Adipose tissue (tissue), 3 donors: ENCODE measurements at places on chromosomes 4 and X. TPM values are rescaled to one million over a fixed set of nuclear protein-coding genes. Genes with fewer than 3 reads are reported as not detected.

The PAGE4 gene
- not detected for polyA plus RNA-seq

The UGT2B15 gene
- polyA plus RNA-seq: 23.5 TPM

The MAGEC2 gene
- not detected for polyA plus RNA-seq

The POU3F4 gene
- polyA plus RNA-seq: not detected

The TLR7 gene
- 0.11 TPM for polyA plus RNA-seq

The GUCY1A1 gene
- 4.1 TPM for polyA plus RNA-seq

The DRD5 gene
- polyA plus RNA-seq: not detected

The AKAP14 gene
- not detected for polyA plus RNA-seq

The EREG gene
- 0.45 TPM for polyA plus RNA-seq

The PLP1 gene
- polyA plus RNA-seq: 1.4 TPM

The F8 gene
- 26.7 TPM for polyA plus RNA-seq

The FRMD7 gene
- polyA plus RNA-seq: not detected

The MAGEE1 gene
- 1.5 TPM for polyA plus RNA-seq

The MAGEA12 gene
- polyA plus RNA-seq: not detected

The FGF5 gene
- polyA plus RNA-seq: 0.03 TPM

The ACSL1 gene
- 1,419 TPM for polyA plus RNA-seq

The BEX1 gene
- polyA plus RNA-seq: not detected

The FGFBP2 gene
- polyA plus RNA-seq: 27.4 TPM

The YY2 gene
- polyA plus RNA-seq: 1.1 TPM

The CYLC1 gene
- polyA plus RNA-seq: not detected

The HELT gene
- not detected for polyA plus RNA-seq

The KDM5C gene
- 21.9 TPM for polyA plus RNA-seq

The ADAM29 gene
- not detected for polyA plus RNA-seq

The DUSP21 gene
- polyA plus RNA-seq: not detected

The PPP2R2C gene
- polyA plus RNA-seq: 0.32 TPM

The NOCT gene
- 5.7 TPM for polyA plus RNA-seq

The SLC25A6 gene
- 489 TPM for polyA plus RNA-seq

The OTUD6A gene
- polyA plus RNA-seq: not detected

The TMPRSS11A gene
- 0.06 TPM for polyA plus RNA-seq

The NAP1L5 gene
- polyA plus RNA-seq: 23.5 TPM

The NR3C2 gene
- 3.1 TPM for polyA plus RNA-seq

The PLAC1 gene
- not detected for polyA plus RNA-seq

The FAM3A gene
- polyA plus RNA-seq: 49.3 TPM

The GPM6B gene
- polyA plus RNA-seq: 2.8 TPM

The CLDN34 gene
- not detected for polyA plus RNA-seq

The CNGA2 gene
- polyA plus RNA-seq: not detected

The CXCR3 gene
- polyA plus RNA-seq: 0.36 TPM

The IRS4 gene
- not detected for polyA plus RNA-seq

The AIMP1 gene
- polyA plus RNA-seq: 22.1 TPM

The SMS gene
- polyA plus RNA-seq: 16.9 TPM

The GLOD5 gene
- not detected for polyA plus RNA-seq

The SPACA5 gene
- not detected for polyA plus RNA-seq

The ODAPH gene
- not detected for polyA plus RNA-seq

The HSD17B11 gene
- polyA plus RNA-seq: 68.6 TPM

The PWWP3B gene
- 1.3 TPM for polyA plus RNA-seq

The CDKL2 gene
- not detected for polyA plus RNA-seq

The DMRTC1 gene
- not detected for polyA plus RNA-seq

The FDCSP gene
- polyA plus RNA-seq: 0.24 TPM

The TEX11 gene
- not detected for polyA plus RNA-seq

The KIT gene
- 0.34 TPM for polyA plus RNA-seq

The F11 gene
- 15.0 TPM for polyA plus RNA-seq
